ENCODE measurements at places on chromosomes 6 and 20.

DNA sequence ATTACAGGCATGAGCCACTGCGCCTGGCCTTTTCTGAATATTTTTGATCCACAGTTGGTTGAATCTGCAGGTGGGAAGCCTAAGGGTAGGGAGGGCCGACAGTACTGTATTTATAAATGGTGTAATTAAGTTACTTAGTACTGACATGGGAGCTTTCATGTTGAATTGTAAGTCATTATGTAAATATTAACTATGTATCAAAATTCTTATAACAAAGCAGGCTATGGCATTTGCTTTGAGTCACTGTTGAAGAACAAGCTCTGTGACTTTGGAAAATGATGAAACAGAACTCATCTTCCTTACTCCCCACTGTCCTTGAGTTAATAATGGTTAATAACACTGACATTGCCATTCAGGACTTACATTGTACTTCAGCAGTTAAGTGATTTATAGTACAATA is 63.0 kb upstream of the TXNDC5 start:
- no peak for DNase-seq

DNA sequence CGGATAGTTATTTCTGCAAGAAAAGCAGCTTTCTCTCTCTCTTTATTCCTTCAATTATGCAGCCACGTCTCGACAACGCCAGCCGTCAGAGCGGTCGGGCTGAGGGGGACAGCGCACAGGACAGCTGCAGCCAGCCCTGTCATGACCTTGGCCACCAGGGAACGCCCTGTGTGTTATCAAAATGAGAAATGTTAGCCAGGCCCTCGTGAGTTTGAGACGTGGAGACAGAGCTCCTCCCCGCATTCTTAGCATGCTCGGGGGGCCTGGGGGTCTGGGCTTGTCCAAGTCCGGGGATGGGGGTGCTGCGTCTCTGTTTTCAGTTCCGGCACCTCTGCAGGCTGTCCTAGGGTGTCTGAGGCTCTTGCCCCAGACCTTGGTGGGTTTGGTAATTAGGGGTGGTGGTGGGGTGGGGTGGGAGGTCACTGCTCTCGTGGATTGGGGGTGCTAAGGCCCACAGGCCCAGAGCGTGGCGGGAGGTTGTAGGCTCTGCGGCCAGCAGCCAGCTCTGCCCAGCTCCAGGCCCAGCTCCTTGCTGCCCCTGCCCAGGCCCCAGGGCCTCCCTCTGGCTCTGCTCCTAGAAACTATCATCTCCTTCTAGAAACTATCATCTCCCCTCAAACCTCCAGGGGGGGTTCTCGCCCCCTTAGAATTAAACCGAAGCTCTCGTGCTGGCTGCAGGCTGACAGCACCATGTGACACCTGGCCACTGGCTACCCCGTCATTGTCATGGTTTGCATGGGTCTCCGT is 54.3 kb upstream of the GATA5 start:
- no peak for DNase-seq

- no peak for DNase-seq
Observed at GRCh38 chr6:257031-257725, 35.1 kb upstream of the DUSP22 start.

DNA sequence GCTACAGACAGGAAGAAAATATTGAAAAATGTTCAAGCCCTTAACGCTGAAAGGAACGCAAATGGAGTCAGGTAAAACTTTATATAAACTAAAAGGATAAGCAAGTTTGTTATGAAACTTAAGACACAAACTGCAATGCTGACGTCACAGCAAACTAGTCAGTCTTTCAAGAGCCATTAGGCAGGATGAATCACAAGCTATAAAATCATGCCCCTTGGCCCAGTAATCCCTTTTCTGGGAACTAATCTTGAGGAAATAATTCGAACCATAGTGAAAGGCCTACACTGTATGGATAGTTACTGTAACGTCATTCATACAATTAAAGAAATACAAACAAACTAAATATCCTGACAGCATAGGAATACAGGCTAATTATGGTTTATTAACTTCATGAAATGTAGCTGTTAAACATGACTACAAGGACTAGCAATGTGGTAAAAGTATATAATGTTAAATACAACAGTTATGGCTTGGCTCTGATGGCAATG is 42.7 kb upstream of the HINT3 start:
- no peak for DNase-seq

DNA sequence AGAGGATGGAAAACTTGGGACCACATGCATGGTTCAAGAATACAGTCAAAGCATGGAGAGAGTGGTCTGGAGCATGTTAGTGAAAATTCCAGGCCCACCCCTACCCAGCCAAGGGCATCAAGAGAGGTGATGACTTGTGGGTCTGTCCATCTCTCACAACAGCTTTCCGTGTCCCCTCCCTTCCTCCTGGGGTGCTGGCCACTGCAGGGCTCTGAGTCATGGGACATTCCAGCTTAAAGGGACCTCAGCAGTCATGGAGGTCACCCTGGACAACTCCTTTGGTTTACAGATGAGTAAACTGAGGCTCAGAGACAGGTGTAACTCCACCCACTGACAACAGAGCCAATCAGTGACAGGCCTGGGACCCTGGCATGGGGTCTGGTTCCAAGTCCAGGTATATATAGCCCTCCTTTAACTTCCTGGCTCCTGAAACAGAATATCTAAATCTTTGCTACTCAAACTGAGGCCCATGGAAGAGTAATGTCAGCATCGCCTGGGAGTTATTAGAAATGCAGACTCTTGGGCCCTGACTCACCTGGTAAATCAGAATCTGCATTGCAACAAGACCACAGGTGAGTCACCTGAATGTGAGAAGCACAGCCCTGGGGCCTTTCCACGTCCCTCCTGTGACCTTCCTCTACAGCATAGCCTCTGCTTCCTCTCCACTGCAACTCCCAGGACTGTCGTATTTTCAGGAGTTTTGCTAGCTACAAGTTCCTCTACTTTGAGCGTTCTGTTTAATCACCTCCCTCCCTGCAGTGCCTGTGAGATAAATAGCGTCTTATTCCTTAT is 170.2 kb downstream of the ZDHHC14 start:
- DNase-seq: no peak

DNA sequence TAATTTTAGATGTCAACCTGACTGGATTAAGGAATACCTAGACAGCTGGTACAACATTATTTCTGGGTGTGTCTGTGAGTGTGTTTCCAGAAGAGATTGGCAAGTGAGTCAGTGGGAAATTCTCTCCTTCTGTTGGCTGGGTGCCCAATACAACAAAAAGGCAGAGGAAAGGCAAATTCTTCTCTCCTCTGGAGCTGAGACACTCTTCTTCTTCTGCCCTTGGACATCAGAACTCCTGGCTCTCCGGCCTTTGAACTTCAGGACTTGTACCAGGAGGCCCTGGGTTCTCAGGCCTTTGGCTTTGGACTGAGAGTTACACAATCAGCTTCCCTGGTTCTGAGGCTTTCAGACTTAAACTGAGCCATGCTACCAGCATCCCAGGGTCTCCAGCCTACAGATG is 7.8 kb upstream of the BTN3A1 start:
- no peak for DNase-seq
